ENCODE measurements at places on chromosomes 7 and 10.

DNA sequence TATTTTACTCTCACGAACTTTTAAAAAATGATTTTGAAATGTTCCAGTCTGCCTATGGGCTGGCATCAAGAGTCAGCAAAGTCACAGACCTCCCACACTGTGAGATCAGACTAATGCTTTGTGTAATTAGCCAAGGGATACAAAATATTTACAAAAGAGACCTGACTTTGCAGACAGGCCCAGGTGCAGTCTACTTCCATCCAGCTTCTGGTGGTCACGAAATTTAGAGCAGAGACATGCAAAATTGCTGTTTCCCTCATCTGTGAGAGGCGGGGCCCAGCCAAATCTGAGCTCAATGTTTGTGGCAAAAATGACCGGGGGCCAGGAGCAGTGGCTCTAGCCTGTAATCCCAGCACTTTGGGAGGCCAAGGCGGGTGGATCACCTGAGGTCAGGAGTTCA lies 82.5 kb upstream of the PITRM1 start:
- no peak for DNase-seq

GRCh38 chr7:91240376-91240941 lies 23.8 kb upstream of the FZD1 start:
- no peak for DNase-seq

DNA sequence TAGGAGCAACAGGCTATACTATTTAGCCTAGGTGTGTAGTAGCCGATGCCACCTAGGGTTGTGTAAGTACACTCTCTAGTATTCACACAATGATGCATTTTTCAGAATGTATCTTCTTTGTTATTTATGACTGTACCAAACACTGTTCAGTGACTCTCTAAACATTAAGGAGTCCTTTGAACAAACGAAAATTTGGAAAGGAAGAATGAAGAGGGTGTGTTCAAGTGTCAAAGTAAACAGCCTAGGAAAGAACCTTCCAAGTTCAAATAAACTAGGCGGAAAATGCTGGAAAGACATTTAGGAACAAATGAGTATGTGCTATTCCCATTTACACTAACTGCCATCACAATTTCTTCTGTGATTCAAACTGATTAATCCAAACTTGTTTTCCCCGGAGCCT lies 142.4 kb downstream of the CHCHD3 start:
- no peak for DNase-seq

DNA sequence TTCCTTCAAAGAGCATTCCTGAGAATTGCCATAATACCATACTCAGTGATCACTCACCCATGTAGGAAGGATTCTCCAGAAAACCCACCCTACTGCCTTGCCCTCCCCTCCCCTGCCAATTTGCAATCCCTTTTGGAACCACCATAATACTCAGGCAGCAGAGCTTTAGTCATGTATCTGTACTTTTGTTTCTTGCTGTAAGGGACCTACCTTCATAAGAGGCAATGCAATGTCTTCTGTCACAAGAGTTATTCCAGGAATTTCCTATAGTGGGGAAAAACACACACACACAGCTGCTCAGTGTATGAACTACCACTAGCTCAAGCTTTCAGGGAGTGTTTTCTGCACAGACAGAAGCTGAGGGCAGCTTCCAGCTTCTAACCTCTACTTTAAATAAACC lies 67.0 kb downstream of the GSAP start:
- no peak for DNase-seq

- no peak for DNase-seq
Observed at GRCh38 chr10:30819341-30820181, 190.0 kb upstream of the LYZL2 start.

GRCh38 chr10:90571481-90572258 lies 286.2 kb downstream of the HTR7 start:
- DNase-seq = no peak

DNA sequence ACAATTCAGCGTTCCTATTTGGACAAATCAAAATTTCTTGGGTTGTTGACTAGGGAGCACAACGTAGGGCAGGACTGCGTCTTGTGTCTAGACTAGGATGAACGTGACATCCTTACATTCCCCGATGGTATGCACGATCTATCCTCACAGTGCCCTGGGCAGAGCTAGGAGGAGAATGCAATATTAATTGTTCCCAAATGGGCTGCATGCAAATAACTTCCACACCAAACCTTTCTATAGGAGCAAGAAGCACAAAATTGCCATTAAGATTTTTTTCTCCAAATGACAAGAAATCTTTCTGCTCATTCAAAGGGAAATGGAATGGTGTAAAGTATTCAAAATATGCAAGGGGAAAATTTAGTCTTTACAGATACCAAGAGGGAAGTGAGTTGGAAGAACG lies 21.4 kb upstream of the AQP1 start:
- no peak for DNase-seq

GRCh38 chr7:81873559-81873958 lies 103.7 kb upstream of the HGF start:
- DNase-seq = no peak

DNA sequence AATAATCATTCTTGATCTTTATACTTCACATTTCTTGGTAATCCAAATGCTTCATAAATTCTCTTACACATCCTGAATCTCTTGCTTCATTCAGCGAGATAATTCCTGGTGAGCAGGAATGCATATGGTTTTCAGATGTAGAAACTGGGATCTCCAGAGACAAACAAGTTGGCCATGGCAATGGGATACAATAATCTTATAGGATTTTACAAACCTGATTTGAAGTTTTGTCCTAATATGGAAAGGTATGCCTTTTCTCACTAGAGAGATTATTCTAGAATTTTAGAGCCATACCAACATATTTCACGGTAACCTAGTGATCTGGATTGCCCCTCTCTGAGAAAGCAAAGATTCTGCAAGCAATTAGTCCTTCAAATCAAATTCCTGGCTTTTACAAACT lies 13.1 kb upstream of the TRDMT1 start:
- no peak for DNase-seq

GRCh38 chr10:13105184-13105583 lies 5.2 kb downstream of the OPTN start:
- no peak for DNase-seq

GRCh38 chr7:52030722-52031121 lies 714.1 kb upstream of the COBL start:
- DNase-seq = no peak

- DNase-seq = no peak
Observed at GRCh38 chr10:20891338-20891714, 5.8 kb downstream of the NEBL start.

- no peak for DNase-seq
Observed at GRCh38 chr10:34475274-34475646, 339.8 kb downstream of the PARD3 start.

- no peak for DNase-seq
Observed at GRCh38 chr10:21265622-21266021, 259.9 kb downstream of the SKIDA1 start.

DNA sequence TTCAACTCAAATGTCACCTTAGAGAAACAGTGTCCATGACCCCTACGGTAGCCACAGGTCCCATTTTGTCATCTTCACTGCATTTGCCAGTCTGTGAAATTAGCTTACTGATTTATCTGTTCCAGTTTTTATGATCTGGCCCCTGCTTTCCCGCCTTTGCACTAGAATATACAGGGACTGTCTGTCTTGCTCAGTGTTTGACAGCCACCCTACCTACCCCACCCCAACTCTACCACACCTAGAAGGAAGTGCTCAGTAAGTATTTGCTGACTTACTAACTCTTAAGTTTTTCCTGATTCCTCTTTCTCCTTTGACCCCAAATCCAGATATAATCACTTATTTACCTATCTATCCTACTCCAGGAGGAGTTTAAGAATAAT lies 49.5 kb downstream of the CREB3L2 start:
- DNase-seq = no peak

DNA sequence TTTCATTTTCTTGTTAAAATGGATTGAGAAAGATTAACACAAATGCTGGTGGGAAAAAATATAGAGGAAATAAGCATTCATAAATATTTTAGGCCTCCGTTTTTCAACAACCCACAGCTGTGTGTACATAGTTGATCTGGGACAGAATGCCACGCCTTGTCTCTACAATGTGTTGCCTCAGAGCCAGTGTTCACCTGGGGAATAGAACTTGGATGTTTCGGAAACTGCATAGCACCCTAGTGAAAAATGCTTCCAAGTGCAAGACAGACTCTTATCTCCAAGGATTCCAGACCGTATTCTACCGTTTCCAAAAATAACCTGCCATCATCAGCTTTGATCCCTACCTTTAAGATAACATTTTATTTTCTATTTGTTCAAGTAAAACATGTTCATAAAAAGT lies 260.9 kb downstream of the SDK1 start:
- DNase-seq = no peak

DNA sequence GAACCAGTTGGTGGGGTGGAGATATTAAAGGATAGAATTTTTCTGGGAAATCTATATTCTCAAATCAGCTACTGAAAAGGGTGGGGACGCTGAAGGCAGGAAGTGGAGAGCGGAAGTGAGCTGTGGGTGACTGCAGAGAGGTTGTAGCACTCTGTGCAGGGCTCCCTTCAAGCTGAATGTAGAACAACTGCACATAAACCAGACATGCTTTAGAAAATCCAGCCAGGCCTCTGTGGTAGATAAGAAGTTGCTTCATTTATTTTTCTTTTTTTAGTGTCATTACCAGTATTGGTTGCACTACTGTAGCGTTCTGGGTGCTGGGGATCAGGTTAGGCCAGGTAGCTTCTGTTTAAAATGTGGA lies 127.8 kb downstream of the CELF2 start:
- no peak for DNase-seq

DNA sequence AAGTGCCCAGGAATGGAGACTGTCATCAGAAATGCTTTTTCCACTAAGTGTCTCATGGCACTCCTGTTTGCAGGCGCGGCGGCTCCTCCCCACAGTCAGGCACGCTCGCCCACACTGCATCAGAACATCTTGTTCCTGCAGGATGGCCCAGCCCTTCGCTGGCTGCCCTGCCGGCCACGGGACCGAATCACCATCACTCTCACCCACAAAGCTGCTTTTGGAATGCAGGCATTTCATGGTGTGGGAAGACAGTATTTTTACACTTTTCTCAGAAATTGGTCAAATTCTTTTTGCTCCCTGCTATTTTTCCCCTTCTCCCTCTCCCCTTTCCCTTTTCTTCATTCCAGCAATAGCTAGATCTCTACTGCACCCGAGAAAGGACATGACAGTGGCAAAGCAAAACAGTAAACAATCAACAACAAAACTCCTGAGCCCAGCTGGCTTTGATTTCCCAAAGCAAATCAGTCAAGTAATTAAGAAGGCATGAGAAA lies 176.1 kb upstream of the TNS3 start:
- DNase-seq = no peak

DNA sequence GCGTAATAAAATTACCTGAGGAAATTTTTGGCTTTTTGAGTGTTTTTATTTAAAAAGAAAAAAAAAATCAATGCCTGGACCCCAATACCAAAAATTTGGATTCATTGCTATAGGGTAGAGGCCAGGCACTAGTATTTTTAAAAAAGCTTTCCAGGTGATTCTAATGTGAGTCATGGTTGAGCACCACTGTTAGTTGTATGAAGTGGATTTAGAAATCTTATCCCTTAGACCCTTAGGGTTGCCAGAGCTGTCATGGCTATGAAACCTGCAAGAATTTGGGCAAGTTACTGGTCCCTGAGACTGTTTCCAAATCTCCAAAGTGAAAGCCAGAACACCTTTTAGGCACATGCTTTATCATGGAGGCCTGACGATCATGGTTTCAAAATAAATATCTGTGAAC lies 262.5 kb downstream of the AHR start:
- no peak for DNase-seq

DNA sequence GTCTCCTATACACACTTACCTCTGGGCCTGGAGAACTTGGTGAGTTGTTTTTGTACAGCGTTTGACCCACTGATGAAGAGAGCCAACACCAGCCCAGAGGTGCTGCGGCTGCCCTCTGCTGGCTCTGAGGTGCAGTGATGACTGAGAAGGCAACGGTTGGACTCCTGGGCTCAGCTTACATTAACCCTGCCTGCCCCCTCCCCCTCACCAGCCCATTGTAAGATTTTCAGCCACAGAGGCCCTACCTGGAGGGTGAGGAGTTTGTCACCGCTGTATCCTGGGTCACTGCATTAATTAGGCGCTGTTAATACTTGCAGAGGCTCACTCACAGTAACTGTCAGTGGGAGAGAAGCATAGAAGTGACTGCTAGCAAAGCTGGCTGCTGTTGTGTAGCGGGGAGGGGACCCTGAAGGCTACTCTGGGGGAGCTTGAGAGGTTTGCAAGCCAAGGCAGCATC lies 19.0 kb upstream of the ANKRD2 start:
- DNase-seq = peak; percentile 70

DNA sequence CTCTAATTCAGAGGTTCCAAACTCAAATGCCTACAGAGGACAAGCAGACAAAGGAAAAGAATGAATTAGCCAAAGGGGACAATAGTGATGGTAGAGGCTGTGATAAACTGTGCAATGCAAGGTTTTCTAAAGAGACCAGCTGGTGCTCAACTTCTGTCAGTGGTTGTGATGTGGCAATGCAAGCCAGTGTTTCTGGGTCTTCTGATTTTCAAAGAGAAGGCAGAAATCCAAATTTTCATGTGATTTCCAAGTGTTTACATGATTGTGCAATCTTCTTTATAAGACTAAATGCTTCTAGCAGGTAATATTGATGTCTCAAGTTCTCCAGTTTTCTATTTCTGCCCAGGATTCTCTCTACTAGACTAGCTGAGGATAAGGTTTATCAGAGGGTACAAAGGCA lies 135.9 kb downstream of the PCDH15 start:
- no peak for DNase-seq

DNA sequence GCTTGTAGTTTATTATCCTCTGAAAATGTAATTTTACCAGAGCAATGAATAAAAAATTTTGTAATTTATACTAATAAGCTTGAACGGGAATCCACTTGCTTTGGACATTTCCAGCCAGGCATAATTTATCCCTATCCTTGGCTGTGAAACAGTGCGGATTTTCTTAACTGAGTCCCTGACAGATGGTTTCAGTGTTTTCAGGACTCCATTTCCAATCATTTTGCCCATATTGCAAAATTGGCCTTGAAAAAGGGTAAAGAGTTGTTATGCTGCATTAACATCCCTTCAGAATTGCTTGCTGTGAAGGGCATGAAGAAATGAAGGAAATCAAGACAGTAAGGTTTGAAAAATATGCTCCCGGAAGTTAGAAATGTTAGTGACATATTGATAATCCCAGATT lies 57.7 kb downstream of the NXPH1 start:
- DNase-seq = no peak

DNA sequence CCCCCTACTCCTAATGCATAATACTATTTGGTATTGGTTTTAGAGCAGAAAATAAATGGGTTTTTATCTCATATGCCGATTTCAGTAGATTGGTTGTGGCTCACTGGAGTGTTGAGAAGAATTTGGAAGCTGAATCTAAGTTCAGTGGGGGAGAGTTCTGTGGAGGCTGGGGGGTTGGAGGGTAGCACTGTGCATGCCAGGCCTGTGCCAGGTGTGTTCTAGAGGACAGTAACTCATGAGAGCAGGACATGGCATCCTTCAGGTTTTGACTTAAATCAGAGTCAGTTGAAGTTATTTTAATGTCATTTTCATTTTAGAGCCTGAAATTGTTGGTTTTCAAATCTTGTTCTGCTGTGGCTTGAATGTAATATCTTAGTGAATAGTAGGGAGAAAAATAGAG lies 79.5 kb downstream of the EEPD1 start:
- no peak for DNase-seq

- no peak for DNase-seq
Observed at GRCh38 chr10:107656932-107657331, 492.4 kb upstream of the SORCS1 start.

- DNase-seq = no peak
Observed at GRCh38 chr10:114822444-114823076, 980 bp downstream of the FHIP2A start.
